ENCODE measurements at places on chromosomes 3 and 15.

GRCh38 chr3:158105710-158106253 lies 438 bp downstream of the SHOX2 start:
- peak; percentile 30 for DNase-seq

GRCh38 chr15:63381301-63382204 lies at the start of gene CA12:
TSS of gene CA12 (minus strand) at chr15:63381846. CDS start at chr15:63381720, 126 bp downstream.
- DNase-seq, result no peak

DNA sequence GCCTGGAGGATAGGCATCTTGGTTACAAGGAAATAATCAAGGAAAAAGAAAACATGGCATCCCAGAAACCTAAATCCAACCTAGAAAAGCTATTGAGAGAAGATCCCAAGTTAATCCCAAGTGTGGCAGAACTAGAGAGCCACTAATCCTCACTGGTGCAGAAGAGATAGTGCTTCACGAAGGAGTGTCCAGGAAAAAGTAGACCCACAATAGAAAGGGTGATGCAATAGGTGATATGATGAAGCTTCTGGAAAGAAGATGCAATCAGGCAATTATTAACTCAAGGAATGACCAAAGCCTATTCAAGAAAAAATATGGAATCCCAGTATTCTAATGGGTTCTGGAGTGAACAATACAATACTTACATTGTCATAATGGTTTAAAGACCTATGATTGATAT lies 95.2 kb downstream of the AQP9 start:
- DNase-seq, result no peak

DNA sequence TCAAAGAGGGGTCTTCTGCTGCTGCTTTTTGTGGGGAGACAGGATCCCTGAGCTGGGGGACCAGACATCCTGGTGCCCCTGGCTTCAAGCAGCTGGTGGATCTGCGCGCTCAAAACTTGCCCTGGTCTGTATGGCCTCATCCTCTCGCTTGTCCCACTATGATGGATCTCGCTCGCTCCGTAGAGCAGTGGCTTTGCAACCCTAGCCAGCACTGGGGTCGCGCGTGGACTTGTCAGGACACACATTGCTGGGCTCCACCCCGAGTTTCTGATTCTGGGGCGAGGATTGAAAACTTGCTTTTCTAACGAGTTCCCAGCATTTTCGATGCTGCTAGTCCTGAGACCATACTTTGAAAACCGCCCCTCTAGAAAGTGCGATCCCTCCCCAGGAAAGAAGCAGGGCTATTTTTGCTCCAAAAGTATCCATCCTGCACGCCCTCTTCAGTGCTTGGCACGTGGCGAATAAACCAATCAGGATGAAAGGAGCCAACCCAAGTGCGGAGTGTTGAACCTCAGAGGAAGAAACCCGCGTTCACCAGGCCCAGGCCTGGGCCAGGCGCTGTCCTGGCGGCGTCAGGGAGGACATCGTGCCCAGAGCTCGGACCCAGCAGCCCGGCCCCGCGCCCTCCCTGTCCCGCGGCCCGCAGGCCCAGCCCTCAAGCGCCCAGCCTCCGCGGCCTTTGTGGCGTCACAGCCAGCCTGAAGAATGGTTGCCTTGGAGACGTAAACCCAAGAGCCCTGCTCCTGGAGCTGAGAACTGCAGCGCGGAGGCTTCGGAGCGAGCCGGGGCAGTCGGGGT lies at the start of gene CFAP100:
Gene CFAP100, plus strand, starts transcription at position 731 of the 798 bp plus-strand sequence. CDS start 1,092 bp downstream, outside the sequence.
- no peak for DNase-seq

- no peak for DNase-seq
These were observed 166.3 kb downstream of the NECTIN3 start for GRCh38 chr3:111237946-111238345.

DNA sequence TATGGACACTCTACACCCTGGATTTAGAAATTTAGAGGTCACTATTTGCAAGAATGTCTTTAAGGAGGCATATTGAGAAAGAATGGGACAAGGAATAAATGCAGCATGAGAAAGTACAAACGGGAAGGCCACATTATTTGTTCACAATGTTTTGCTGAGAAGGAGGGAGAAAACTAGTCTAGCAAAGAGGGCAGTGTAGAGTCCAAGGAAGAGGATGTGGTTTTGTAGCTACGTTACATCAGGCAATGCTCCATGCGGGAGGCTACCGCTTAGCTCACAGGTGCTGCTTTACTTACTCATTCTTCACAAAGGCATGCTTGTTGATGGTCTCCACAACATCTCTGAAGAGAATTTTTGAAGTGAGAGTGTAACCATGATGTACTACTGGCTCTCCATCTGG lies 191.1 kb downstream of the PLCH1 start:
- no peak for DNase-seq

GRCh38 chr3:66004244-66004643 lies 34.5 kb downstream of the MAGI1 start:
- DNase-seq, result no peak

- no peak for DNase-seq
These were observed 325.4 kb upstream of the ONECUT1 start for GRCh38 chr15:53115563-53115962.

GRCh38 chr3:123683505-123684154 lies 98.8 kb upstream of the HACD2 start:
- DNase-seq, result no peak

DNA sequence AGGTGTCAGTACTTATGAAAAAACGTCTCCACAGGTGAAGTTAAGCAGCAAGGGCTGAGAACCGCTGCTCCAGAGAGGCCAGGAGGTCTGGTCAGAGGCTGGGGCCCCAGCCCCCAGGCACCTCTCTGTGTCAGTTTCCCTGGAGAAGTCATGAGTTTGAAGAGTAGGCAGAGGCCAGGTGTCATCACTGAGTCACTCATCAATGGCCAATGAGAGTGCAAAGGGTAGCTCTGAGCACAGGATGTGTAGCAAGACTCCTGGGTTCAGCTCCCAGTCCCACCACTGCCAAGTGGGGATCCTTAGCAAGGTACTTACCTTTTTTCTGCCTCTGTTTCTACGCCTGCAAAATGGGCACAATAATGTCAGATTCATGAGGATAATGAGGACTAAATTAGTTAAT lies 47.9 kb downstream of the CORO2B start:
- DNase-seq, result no peak

- no peak for DNase-seq
These were observed 256.9 kb downstream of the ARRDC4 start for GRCh38 chr15:98217356-98217755.

GRCh38 chr3:39755100-39755499 lies 54.3 kb upstream of the MYRIP start:
- no peak for DNase-seq

DNA sequence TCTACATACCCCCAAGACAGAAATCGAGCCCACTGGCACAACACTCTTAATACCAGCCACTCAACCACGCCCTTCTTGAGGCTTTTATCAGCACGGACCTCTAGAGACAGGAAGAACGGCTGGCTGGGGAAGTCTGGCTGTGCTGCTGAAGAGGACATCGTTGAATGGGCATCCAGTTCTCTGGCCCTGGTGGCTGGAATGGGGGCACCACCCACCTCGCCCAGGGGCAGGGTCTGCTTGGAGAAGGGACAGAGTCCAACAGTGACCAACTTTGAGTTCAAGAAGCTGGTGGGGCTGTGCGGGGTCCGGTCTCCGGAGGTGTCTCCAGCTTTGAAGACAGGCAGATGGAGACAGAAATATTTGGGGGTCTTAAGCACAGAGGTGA lies 77.5 kb downstream of the ATP10A start:
- DNase-seq, result no peak

DNA sequence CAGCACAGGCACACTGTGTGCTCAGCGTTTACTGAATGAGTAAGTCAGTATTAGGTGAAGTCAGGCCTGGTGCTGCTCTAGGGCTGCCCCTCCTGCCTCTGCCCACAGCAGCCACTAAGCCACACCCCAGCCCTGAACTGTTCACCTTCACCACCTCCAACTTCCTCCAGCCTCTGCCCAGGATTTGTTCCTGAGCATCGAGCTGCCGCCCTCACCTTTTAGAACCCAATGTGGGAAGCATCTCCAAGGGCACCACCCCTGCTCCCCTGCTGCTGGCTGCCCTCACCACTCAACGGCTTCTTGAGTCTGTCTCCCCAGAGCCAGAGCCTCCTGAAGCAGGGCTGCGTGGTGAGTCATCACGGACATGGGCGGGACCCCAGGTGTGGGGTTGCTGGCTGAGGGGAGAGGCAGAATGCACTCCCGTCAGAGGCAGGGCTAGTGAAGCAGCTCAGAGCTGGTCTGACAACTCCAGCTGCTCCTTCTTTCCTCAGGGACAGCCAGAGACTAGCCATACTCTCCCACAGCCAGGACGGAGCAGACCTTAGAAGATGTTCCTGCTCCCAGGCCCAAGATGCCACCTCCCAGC lies 5.8 kb downstream of the HYAL2 start:
- no peak for DNase-seq

DNA sequence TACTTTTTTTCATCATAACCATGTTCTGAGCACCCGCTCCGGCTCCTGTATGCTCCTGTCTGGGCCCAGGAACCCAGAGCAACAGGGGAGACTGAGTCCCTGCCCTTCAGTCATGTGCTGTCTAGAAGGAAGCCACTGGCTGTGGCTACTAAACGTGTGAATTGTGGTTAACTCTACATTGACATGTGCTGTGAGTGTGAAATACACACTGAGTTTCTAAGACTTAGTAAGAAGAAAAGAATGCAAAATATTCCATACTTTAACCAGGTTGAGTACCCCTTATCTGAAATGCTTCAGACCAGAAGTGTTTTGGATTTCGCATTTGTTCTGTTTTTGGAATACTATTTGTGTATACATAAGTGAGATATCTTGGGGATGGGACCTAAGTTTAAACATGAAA lies 42.8 kb upstream of the CGNL1 start:
- no peak for DNase-seq

DNA sequence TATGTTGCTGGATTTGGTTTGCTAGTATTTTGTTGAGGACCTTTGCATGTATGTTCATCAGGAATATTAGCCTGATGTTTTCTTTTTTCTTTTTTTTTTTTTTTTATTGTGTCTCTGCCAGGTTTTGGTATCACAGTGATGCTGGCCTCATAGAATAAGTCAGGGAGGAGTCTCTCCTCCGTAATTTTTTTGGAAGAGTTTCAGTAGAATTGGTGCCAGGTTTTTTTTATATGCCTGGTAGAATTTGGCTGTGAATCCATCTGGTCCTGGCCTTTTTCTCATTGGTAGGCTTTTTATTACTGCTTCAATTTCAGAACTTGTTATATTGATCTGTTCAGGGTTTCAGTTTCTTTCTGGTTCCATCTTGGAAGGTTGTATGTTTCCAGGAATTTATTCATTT lies 165.8 kb downstream of the VPS8 start:
- no peak for DNase-seq

GRCh38 chr3:14175383-14176037 lies 2.9 kb downstream of the XPC start:
- DNase-seq, result no peak

DNA sequence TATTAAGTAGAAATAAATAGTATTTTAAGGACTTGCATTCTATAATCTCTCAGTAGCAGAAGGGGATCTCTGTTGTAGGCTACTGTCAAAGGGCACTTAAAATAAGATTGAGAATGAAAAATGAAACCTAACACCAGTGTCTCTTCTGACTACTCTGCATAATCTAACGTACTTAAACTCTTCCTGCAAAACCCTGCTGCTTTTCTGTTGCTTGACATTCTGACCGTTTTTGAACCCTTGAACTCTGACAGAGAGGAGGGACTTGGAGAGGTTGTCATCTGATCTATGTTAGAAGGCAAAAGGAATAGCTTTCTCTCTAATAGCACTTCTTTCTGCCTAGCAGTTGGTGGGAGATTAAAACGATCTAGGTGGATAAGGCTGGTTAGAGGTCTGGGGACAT lies 204.6 kb downstream of the ZIC1 start:
- DNase-seq, result no peak

Data from hematopoietic multipotent progenitor cell treated with erythropoietin and hydrocortisone succinate and interleukin-3 and kit ligand, for 15 days (in vitro differentiated cells).